ENCODE measurements at places on chromosomes 13 and 19. TPM values are rescaled to one million over a fixed set of nuclear protein-coding genes. Genes with fewer than 3 reads are reported as not detected.

DNA sequence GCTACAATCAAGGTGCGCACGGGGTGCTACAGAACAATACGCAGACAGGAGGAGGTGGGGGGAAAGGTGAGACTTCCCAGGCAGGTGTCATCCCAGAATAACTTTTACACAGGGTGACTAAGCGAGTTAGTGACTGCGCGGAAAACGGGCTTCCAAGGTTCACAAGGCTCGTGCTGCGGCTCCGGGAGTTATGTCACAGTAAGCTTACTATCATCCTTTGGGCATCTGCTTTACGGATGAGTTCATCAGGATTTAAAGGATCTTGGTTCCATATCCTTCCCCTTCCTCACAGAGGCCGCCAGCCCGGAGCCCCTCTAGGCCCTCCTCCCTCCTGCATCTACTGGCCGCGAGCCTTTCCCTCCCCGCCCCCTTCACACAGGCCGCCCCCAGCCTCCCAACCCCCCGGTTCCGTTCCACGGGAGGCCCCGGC is 474 bp upstream of the IFT88 start:
- DNase-seq, result no peak

KLK14 gene
- not detected for total RNA-seq

DNA sequence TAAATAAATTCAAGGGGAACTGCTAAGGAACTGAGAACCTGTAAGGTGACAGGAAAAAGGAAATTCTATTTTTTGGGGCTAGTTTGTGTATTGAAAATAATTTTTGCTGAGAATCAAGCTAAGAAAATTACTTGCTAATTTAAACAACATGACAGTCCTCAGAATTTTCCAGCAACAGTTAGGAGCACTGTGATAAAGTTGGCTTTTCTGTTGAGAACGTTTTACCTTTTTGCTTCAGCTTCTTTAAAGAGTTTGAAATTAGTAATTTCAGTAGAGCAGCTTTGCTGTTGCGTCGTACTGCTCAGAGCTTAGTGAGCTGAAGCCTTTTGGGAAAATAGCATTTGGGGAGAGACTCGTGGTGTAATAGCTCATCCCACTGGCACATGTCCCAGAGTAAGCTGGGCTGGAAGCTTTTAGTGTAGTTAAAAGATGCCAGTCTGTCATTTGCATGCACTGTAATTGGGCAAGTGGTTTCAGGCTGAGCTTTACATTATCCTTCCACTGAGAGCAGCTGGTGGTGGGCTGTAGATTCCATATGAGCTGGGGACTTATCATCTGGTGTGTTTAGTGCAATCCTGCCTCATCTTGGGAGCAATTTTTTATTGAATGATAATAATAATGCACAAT is 69.8 kb downstream of the LRCH1 start:
- DNase-seq, result no peak

KCTD4 gene
- not detected for total RNA-seq

TBXA2R gene
- total RNA-seq, result not detected

DNA sequence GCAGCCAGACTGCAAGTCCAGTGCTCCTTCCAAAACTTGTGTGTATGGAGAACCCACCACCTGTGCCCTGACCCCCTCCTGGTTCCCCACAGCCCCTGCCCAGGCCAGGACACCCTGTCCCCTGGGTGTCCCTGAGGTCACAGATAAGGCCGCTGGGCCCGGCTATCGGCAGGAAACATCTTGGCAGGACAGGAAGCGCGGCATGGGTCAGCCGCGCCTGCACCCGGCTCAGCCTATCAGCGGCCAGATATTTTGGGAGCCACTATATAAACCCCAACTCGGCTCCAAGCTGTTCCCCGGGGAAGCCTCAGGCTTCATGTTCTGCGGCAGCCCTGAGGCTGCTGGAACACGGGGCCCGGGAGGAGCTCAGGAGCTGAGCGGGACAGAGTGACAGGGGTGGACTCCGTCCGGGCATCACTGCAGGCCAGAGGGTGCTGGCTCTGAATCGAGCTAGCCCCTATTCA is 60.8 kb downstream of the AP1M1 start:
- DNase-seq, result no peak

MAU2 gene
- 62.6 TPM for total RNA-seq

DNA sequence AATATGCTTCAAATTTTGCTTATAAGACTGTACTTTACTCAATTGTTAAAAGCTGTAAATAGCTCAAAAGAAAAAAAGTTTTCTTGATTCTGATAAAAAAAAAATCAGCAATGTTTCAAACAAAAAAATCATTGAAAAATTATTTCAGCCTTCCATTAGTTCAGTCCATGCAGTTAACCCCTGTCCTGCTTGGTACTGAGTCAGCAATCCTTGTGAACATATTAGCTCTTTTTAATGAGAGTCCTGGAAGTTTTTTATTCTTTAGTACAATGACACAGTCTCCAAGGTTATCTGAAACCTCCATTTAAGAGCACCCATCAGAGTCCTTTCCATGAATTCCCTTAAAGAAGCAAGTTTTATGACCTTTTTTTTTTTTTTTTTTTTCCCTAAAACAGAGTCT is 21.4 kb upstream of the KBTBD6 start:
- DNase-seq, result no peak

GRCh38 chr13:88656751-88657150 is 985.6 kb downstream of the SLITRK5 start:
- no peak for DNase-seq

DNA sequence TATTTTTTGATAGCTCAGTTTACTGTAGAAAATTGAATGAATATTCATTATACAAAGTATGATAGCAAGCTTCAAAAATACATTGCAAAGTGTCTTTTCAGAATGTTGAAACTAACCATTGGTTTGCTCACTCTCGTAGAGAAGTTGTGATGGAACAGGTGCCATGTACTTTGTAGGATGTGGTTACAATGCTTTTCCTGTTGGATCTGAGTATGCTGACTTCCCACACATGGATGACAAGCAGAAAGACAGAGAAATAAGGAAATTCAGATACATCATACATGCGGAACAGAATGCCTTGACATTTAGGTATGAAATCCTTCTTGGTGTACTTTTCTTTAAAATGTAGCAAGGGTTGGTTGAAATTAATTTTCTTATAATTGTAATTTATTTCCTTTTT is 30.5 kb downstream of the CDADC1 start:
- no peak for DNase-seq

AMH gene
- total RNA-seq, result 19.3 TPM

- DNase-seq, result no peak
Observed at GRCh38 chr19:41001243-41001971, 10.3 kb downstream of the CYP2B6 start.

GRCh38 chr13:20702530-20702914 is 977 bp upstream of the IL17D start:
- no peak for DNase-seq

DNA sequence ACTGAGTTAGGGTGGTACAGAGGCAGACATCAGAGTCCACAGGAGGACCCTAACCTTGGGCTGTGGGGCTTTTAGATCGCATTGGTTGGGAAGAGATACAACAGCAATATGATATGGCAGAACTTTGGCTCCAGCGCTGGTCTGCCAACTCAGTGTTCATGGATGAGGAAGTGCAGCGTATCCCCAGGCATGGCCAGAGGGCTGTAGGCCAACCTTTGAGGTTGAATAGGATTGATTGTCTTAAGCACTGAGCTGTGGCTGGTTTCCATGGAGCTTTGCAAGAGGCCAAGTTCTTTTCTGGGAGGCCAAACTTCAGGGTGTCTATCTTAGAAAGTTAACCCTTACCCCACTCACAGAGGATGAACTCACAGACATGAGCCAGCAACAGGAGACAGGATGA is 144.1 kb upstream of the TMTC4 start:
- no peak for DNase-seq

DNA sequence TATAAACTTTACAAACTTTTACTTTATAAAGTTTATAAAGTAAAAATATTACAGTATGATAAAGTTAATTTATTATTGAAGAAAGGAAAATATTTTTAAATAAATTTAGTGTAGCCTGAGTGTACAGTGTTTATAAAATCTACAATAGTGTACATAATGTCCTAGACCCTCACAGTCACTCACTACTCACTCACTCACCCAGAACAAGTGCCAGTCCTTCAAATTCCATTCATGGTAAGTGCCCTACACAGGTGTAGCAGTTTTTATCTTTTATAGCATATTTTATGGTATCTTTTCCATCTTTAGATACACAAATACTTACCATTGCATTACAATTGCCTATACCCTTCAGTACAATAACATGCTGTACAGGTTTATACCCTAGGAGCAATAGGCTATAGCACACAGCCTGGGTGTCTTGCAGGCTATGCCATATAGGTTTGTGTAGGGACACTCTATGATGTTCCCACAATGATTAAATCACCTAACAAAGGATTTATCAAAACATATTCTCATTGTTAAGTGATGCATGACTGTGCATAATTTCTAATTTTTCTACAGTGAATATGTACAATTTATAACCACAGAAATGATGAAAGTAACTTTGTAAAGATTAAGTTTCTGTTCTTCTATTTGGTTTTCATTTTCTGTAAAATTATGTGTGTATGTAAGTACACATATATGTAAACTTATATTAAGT is 98.0 kb downstream of the SPRY2 start:
- DNase-seq, result no peak

All from Caco-2 (cell line).